ENCODE measurements at places on chromosomes 3 and 15.

- DNase-seq = no peak
These were observed 384.9 kb upstream of the PROK2 start for GRCh38 chr3:72169561-72170472.

- DNase-seq = no peak
These were observed 66.4 kb downstream of the TFG start for GRCh38 chr3:100775669-100776068.

GRCh38 chr3:183018421-183019192 is 38.3 kb upstream of the DCUN1D1 start:
- no peak for DNase-seq

- DNase-seq = no peak
These were observed 59.2 kb upstream of the IL12A start for GRCh38 chr3:159929171-159930141.

- no peak for DNase-seq
These were observed 112.2 kb upstream of the NANOGP8 start for GRCh38 chr15:35197306-35197705.

DNA sequence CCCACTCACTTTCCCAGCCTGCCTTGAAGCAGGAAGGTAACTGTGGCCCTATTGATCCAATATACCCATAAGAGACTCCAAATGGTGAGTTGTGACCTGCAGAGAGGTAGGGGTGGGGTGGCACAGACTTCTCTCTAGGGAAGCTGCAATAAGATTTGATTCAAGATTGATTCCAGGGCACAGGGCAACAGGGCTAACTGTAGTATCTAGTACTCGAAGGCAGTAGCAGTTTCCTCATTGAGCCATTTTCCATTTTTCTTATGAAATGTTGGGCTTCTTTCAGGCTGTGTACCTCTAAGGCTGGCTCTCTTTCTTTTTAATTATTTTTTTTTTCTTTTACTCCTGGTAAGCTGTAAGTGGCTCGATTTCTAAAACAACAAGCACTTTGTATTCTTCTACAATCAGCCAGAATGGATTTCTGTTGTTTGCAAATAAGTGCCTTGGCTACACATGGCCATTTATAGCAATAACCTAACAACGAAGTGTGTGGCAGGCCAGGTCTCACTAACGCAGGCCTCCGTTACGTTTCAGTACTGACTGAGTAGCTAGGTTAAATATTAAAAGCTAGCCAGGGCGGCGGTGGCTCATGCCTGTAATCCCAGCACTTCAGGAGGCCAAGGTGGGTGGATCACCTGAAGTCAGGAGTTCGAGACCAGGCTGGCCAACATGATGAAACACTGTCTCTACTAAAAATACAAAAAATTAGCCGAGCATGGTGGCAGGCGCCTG is 19.3 kb downstream of the CCDC12 start:
- DNase-seq = no peak

- no peak for DNase-seq
These were observed 119.9 kb upstream of the STT3B start for GRCh38 chr3:31412832-31413231.

DNA sequence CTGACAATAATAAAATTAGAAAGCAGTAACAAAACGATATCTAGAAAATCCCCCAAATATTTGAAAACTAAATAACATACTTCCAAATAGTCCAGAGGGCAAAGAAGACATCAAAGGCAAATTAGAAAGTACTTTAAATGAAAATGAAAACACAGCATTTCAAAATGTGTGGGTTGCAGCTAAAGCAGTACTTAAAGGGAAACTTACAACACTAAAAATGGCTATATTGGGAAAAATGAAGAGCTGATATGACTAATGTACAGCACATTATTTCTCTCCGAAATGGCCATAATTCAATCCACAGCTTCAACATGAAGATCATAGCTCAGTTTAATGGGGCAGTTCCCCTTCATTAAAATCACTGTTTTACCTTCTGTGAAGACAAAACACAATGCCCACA is 71.9 kb downstream of the FBXL22 start:
- no peak for DNase-seq

- peak; percentile 16 for DNase-seq
These were observed 325.3 kb downstream of the THSD4 start for GRCh38 chr15:71440489-71441110.

DNA sequence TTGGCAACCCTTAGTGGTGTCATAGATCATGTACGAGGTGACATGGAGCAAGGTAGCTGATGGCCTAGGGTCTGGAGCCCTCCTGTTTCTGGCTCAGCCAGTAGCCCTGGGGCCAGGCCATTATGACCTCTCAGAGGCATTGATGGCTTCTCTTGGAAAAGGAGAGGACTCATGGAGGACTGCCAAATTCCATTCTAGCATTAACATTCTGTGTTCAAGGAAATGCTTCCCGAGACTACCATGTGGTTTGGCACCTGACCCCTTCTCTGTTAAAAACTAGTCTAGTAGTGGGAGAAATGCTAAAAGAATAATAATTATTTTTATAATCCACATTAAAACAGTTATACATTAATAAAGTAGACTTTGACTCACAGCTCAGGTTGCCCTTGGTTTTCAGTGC is 40.2 kb upstream of the ADAMTSL3 start:
- no peak for DNase-seq
